ENCODE measurements at places on chromosomes 5 and 9.

DNA sequence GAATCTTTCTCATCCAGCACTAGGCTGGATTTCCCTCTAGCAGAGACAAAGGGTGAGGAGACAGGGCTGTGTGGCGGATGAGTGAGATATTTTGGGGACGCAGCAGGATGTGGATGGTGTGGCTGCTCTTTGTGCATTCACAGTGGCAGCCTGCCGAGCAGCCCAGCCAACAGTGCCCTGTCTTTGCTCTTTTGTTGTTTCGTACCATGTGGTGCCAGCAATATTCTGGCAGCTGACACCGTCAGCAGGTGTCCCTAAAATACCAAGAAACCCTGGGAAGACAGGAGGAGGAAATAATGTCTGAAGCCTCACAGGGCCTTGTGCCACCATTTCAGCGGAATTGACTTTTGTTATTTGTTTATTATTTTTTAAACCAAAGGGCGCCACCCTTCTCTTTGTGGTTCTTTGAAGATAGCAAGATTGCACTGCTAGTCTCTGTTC lies 141.4 kb downstream of the CCDC192 start:
- no peak for DNase-seq

DNA sequence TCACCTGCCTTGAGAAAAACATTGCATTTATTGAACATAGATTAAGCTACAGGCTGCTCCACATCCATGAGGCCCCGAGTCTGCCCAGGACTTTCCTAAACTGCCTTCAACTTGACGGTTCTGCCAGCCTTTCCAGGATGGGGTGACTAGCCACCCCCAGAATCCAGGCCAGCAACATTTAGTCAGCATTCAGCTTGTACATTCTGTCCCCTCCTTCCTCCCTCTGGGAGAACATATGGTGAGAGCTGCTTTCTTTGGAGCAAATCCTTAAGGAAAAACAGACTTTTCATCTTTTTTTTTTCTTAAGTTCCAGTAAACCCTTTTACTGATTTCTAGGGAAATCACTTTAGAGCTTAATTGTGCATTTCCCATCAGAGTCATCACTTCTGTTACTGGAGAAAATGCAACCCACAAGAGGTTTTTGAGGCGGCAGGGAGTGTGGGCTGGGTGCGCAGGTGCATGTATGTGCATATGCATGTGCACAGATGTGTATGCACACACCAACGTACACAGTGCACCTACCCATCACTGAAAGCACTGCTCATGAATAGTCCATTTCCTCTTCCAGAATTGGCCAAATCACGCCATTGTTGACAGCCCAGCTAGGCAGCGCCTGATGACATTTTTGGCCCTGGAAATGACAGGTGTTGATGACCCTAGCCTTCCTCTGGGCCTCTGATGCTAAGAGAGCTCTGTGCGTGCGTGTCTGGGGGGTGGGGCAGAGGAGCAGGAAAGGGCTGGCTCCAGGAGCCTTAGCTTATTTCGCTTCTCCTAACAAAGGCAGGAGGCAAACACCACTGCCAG lies 145.6 kb downstream of the HSD17B3 start:
- no peak for DNase-seq

DNA sequence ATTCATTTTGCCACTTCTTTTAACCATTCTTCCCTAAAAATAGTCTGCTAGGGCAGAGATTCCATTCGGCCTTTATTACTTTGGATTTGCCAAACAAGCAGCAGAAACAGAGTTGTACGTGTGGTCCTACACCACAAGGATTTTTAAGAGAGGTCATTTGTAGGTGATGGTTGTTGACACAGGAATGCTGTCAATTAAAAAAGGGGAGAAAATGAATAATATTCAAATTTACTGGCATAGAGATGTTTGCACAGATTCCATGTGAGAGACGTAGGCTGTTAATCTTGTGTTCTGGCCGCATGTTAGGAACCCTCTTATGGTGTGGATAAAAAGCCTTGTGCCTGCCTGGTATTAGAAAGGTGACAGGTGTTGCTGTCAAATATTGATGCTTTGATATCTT lies 34.9 kb downstream of the TRIO start:
- no peak for DNase-seq

DNA sequence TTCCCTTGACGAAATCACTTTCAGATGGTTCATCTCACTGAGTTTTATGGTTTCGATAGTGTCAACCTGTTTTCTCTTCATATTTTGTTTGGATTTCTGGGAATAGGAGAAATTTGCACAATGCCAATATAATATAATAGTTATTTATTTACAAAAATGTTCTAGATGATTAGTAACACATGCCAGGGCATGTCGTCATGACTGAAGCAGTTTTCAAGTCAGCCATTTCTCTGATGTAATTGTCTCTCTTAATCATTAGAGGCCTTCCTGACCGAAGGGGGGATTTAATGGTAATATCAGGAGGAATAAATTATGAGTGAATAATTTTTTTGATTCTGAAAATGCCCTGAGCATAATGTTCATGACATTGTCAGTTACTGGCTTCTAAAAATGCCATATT lies 246.5 kb upstream of the ATP10B start:
- DNase-seq = no peak

GRCh38 chr9:121650217-121651007 lies 1.0 kb upstream of the DAB2IP start:
- DNase-seq = no peak

GRCh38 chr9:97502222-97502983 lies 937 bp downstream of the TMOD1 start:
- peak; percentile 18 for DNase-seq

Measured in dermis microvascular lymphatic vessel endothelial cell (primary cell).